ENCODE measurements at places on chromosomes 5 and 9.

GRCh38 chr5:57435701-57436134, 46.9 kb downstream of the ACTBL2 start:
- DNase-seq: no peak

DNA sequence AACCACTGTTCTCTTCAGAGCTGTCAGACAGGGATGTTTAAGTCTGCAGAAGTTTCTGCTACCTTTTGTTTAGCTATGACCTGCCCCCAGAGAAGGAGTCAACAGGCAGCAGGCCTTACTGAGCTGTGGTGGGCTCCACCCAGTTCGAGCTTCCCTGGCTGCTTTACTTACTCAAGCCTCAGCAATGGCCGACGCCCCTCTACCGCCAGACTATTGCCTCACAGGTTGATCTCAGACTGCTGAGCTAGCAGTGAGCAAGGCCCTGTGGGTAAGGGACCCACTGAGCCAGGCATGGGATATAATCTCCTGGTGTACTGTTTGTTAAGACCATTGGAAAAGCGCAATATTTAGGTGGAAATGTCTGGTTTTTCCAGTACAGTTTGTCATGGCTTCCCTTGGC, 229.6 kb downstream of the TMEM167A start:
- DNase-seq: no peak

DNA sequence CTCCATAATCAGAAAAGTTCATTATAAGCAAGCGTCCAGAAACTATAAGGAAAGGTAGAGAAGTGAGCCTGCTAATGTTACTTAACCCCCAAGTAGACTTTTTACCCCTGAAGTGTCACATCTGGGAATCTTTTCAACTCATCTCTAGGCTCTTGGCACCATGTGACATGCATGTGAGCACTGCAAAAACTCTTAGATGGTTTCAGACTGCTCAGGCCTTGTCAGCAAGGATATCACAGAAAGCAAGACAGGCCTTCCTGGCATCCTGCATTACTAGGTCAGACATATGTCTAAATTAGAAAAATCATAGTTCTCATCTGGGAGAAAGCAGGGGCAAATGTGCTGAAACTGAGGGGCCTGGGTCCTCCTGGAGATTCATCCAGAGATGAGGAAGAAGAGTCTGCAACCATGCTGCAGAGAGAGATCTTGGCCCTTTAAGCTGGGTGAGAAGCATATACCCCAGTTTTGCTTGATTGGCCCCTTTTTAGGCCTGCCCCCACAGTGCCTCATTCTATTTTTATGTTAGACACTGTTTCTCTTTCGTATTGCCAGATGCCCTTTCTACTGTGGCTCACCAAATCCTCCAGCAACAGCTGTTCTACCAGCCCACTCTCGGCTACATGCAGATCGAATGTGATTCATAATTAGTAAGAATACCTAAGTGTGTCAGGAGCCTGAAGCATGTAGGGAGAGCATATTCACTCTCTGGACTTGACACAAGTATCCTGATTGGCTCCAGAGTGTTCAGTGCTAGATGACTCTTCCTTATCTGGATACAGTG, 19.0 kb downstream of the TMEM8B start:
- no peak for DNase-seq

DNA sequence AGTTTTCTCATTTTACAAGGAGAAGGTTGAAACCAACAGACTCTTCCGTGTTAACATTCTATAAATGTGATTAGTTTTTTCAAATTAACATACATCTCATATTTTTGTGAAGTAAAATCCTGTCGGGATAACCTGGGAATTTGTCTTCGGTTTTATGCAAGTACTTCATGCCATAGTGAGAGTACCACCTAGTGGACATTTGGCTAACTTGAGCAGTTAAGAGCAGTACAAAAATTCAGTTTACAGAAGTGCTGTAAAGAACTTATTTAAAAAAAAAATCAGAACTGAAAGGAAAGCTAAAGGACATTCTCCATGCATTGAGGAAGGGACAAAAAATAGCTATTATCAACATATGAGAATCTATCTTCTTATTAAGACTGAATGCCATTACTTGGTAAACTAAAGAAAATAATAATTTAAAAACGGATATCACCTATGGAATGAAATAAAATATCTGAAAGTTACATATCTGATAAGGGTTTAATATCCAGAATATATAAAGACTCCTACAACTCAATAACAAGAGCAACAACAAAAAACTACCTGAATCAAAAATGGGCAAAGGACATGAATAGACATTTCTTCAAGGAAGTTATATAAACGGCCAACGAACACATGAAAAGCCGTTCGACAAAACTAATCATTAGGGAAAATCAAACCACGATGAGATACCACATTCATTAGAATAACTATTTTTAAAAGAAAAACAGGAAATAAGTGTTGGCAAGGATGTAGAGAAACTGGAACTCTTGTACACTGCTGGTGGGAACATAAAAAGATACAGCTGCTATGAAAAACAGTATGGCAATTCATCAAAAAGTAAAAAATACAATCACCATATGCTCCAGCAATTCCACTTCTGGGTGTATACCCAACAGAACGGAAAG, 117.0 kb upstream of the GNA14 start:
- peak; percentile 66 for DNase-seq

- DNase-seq: peak; percentile 45
Measured at GRCh38 chr5:76303921-76304320, 99.2 kb upstream of the IQGAP2 start.

DNA sequence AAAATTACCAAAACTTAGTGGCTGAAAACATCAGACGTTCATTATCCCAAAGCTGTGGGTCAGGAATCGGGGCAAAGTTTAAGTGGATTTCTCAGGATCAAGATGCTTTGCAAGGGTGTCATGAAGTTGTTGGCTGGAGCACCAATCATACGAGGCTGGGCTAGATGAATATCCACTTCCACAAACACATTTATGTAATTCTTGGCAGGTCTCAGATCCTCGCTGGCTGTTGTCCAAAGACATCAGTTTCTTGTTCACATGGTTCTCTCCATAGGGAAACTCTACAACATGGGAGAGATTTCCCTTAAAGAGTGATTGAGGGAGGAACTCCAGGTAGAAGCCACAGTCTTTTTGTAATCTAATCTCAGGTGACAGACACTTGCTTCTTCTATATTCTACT, 20.2 kb upstream of the CCDC192 start:
- no peak for DNase-seq
